ENCODE measurements at places on chromosomes 2 and 18. TPM values are rescaled to one million over a fixed set of nuclear protein-coding genes. Genes with fewer than 3 reads are reported as not detected.

Gene MPP4
- total RNA-seq, result 1.0 TPM

GRCh38 chr18:7950380-7951136, 383.4 kb downstream of the PTPRM start:
- peak; percentile 33 for DNase-seq

DNA sequence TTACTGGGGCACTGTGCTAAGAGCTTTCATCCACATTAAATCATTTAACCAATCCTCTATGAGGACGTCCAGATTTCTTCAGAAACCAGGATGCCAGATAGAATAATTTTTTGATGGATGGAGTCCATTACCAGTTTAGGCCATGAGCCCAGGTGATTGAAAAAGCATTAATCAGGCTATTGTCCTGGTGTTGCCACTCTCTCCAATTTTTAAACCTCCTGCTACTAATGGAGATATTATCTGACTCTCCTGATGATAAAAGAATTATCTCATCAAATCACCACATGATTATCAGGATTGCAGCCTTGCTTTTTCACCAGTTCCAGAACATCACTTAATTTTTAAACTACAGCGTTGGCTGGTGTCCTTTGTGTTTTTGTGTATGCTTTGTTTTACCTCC, 402.2 kb downstream of the CLIP4 start:
- no peak for DNase-seq

DNA sequence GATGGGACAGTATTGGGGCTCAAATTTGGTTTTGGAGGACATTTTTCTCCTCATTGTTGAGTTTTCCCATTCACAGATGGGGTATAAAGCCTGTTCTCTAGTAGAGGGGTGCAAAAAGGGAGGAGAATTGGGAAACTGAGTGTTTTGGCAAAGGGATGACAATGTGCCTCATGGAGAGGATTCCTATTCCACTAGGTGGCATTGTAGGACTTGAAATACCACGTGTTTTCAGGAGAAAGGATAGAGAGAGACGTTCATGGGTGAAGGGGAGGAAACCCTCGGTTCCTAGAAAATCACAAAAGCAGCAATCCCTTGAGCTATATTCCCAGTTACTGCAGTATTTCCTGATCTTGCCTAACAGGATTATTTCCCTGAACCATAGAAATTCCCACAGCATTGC, 113.7 kb upstream of the SRD5A2 start:
- no peak for DNase-seq

Gene RHBDD1
- 14.1 TPM for total RNA-seq

- no peak for DNase-seq
These were observed 99.1 kb upstream of the HDAC4 start for GRCh38 chr2:239499726-239500573.

DNA sequence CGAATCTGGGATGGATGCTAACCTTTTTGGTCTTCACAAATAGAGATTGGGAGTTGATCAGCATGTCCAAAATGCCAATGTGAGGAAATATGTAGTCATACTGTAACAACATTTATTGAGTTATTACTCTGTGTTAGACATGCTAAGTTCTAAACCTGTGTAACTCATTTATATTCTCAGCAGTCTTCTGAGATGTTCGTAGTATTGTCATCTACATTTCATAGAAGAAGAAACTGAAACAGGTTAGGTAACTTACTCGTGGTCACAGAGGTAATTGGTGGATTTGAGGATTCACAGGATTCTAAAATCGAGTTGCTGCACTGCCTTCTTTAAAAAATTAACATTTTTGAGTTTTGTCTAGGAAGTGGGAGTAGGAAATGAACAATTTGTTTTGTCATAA, 162.1 kb downstream of the UBE2E3 start:
- DNase-seq, result no peak

Gene RGPD8
- total RNA-seq, result 2.4 TPM

GRCh38 chr2:205803500-205803899, 121.2 kb downstream of the NRP2 start:
- no peak for DNase-seq

DNA sequence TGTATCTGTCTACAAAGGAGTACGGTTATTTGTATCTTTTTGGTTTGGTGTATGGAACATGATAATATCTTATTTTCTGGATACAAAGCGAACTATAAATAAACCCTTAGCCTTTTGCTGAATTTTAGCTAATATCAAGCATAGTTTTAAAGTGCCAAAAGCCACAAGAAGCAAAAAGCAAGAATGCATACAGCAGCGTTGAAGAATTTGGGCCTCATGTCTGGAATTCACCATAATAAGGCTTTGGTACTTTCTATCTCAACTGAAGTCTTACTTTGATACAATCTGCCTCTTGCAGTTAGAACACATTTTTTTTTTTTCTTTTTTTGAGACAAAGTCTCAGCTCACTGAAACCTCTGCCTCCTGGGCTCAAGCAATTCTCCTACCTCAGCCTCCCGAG, 151.5 kb downstream of the ERBB4 start:
- no peak for DNase-seq

- no peak for DNase-seq
These were observed 765.2 kb upstream of the POU3F3 start for GRCh38 chr2:104088745-104089144.

- no peak for DNase-seq
These were observed 18.0 kb downstream of the ARID5A start for GRCh38 chr2:96554293-96555145.

Gene RUFY4
- not detected for total RNA-seq

Gene KATNAL2
- 0.06 TPM for total RNA-seq

Gene ANKRD30B
- total RNA-seq, result 0.17 TPM

Gene SIX3
- not detected for total RNA-seq

Gene RASGRP3
- total RNA-seq, result 0.36 TPM

DNA sequence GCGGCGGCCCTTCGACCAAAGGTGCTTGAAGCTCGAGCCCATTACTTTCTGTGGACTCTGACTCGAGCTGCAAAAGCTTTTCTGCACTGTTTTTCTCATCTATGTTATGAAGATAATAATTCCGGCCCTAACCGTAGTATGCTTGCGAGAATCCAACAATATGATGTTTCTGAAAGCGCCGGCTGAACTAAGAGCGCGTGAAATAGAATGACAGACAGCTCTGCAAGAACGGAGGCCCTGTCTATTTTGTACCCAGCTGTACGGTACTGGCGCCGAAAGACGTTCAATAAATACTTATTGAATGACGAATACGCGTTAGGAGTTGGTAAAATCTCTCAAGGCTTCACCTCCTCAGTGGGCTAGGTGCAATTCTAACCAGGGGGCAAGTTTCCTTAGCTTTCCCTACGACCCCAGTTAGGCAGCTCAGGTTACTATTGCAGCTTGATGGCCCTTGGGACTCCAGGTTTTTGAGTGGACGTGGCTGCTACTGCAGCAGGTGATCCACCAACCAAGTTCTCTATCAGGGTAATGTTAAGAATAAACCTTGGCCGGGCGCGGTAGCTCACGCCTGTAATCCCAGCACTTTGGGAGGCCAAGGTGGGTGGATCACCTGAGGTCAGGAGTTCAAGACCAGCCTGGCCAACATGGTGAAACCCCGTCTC, 570 bp downstream of the SCRN3 start:
- peak; percentile 20 for DNase-seq

DNA sequence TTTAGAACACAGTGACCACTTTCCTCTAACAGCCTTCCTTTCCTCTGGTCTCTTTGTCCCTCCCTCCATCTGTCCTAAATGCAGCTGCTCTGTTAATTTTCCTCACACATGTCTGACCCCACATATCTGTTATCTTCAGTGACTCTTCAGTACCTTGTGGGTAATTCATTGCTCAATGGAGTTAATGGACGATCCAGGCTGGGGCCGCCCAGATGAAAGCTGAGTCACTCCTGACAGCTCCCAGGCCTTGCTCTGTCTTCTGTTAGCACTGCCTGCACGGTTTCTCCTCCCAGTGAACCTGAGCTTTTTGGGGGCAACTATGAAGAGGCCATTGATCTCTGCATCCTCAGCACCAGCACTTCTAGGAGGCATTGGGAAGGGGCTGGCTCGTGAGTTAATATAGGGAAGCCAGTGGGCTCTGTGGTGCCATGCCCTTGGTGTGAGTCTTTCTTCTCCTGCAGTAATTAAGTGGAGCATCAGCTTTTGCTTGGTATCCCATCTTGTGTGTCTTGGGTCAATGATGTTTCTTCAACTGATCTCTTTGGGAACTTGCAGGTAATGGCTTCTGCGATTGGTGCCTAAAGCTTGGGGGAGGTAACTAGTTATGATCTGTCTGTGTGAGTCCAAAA, 67.3 kb downstream of the SNORC start:
- DNase-seq, result peak; percentile 31

DNA sequence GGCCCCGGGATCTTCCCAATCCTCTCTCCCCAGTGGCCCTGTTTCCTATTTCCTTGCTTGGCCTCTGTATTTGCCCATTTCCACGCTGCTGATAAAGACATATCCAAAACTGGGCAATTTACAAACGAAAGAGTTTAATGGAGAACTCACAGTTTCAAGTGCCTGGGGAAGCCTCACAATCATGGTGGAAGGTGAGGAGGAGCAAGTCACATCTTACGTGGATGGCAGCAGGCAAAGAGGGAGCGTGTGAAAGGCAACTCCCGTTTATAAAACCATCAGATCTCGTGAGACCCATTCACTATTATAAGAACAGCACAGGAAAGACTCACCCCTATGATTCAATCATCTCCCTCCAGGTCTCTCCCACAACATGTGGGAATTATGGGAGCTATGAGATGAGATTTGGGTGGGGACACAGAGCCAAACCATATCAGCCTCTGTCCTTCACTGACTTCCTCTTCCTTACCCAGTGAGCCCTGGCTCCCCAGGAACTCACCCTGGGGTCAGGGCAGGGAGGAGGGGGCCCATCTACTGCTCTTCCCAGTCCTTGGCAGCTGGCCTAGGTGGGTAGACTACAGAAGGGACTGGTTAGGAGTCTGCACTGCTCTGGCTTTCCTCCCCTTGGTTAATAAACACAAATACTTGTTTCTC, 105.8 kb upstream of the MYCN start:
- DNase-seq, result no peak

- peak; percentile 2 for DNase-seq
These were observed 1607.3 kb upstream of the CELF4 start for GRCh38 chr18:39172695-39173421.

Gene SLC9A4
- total RNA-seq, result 0.40 TPM

- DNase-seq, result no peak
These were observed 24.4 kb downstream of the TFCP2L1 start for GRCh38 chr2:121260370-121261154.

- no peak for DNase-seq
These were observed 1343.2 kb upstream of the LRRTM1 start for GRCh38 chr2:81647715-81648230.

- DNase-seq, result no peak
These were observed 92.9 kb downstream of the TWIST2 start for GRCh38 chr2:238940806-238941205.

- no peak for DNase-seq
These were observed 111.1 kb downstream of the CYP26B1 start for GRCh38 chr2:72036595-72036994.

- no peak for DNase-seq
These were observed 615 bp downstream of the ADNP2 start for GRCh38 chr18:80109676-80110078.

- DNase-seq, result peak; percentile 80
These were observed 24.7 kb downstream of the IL1B start for GRCh38 chr2:112811841-112812306.

All from epithelial cell of proximal tubule (primary cell).